ENCODE measurements at places on chromosomes 11 and 22.

GRCh38 chr22:29885610-29886009 is 2.6 kb downstream of the MTMR3 start:
- no peaks in the 10 kb centered on the region for H3K36me3 ChIP-seq
- no peaks in the 10 kb centered on the region for H3K4me1 ChIP-seq
- peak; percentile 57 for DNase-seq
- H3K4me3 ChIP-seq, result no peak overlapping the region

- no peaks in the 10 kb centered on the region for H3K36me3 ChIP-seq
- H3K27ac ChIP-seq, result peak within 1 kb of the TSS; percentile 92
- peak within 1 kb of the TSS; percentile 89 for H3K4me3 ChIP-seq
Measured at GRCh38 chr11:110429731-110430266, at the start of gene FDX1. TSS of gene FDX1 (plus strand) at chr11:110429948. CDS start at chr11:110430121, 173 bp downstream.

- H3K27ac ChIP-seq, result no peak overlapping the region
- peaks cover 6% of the 10 kb centered on the region for H3K27me3 ChIP-seq
- no peak overlapping the region for H3K4me3 ChIP-seq
- DNase-seq, result no peak
Measured at GRCh38 chr11:2934611-2935239, 5.5 kb upstream of the PHLDA2 start.

DNA sequence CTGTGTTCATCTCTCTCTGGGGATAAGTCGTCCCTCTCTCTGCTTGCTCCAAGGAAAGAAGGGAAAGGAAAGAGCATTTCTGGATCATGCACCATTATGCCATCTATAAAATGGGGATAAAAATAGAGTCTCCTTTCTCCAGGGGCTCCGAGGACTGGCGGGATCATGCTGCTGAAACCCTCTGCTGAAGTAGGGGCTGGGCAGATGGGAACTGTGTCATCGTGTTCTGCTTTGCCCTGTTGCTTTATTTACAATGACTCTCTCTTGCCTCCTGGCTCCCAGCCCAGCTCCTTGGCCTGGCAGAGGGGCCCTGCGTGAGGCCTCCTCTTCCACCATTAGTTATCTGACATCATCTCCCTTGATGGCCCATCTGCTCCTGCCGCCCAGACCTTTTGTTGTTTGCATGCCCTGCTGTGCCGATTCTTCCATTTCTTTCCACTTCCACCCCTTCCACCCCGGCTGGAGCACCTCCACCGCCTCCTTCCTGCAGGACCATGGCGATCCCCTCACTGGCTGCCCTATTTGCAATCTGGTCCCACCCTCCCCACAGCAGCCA is 200.9 kb downstream of the MYO18B start:
- no peak for DNase-seq
- no peak overlapping the region for H3K27ac ChIP-seq
- no peaks in the 10 kb centered on the region for H3K27me3 ChIP-seq

DNA sequence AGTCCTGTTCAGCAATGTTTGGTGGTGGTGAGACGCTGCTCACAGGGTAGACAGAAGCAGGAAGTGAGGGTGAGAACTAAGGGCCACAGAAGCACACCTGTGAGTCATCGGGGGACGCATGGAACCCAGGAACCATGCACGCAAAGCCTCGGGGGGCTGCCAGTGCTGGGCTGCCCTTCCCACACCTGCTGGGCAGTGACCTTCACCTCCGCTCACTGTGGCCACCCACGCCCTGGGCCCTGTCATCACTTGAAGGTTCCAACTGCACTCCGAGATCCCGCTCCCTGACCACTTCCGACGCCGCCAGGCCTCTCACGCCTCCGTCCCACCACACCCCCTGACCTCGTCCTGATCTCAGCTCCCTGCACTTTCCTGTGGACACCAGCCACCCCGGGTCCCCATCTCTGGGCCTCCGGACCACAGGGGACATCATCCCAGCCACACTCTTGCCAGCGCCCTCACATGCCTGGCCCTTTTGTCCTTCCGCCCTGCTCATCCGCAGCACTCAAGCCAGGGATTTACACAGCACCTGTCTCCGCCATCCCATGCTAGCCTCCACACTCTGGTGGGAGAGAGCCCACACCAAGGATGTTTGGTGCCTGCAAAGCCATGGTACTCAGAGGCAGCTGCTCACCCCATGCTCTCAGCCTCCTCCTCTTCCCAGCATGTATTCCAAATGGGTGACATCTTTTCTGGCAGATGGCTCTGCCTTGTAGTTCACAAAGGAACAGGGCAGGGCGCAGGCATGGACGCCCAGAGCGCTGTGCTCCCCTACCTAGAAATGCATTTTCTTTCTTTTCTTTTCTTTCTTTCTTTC is 23.1 kb upstream of the ATXN10 start:
- H3K4me1 ChIP-seq, result peaks cover 13% of the 10 kb centered on the region
- no peak overlapping the region for H3K4me3 ChIP-seq
- DNase-seq, result no peak
- no peaks in the 10 kb centered on the region for H3K27me3 ChIP-seq
- H3K27ac ChIP-seq, result no peak overlapping the region
- no peaks in the 10 kb centered on the region for H3K36me3 ChIP-seq

- no peaks in the 10 kb centered on the region for H3K27me3 ChIP-seq
- H3K4me3 ChIP-seq, result no peak overlapping the region
- H3K4me1 ChIP-seq, result peaks cover 4% of the 10 kb centered on the region
- H3K27ac ChIP-seq, result no peak overlapping the region
- DNase-seq, result no peak
Measured at GRCh38 chr11:102405501-102405900, 47.1 kb downstream of the TMEM123 start.

DNA sequence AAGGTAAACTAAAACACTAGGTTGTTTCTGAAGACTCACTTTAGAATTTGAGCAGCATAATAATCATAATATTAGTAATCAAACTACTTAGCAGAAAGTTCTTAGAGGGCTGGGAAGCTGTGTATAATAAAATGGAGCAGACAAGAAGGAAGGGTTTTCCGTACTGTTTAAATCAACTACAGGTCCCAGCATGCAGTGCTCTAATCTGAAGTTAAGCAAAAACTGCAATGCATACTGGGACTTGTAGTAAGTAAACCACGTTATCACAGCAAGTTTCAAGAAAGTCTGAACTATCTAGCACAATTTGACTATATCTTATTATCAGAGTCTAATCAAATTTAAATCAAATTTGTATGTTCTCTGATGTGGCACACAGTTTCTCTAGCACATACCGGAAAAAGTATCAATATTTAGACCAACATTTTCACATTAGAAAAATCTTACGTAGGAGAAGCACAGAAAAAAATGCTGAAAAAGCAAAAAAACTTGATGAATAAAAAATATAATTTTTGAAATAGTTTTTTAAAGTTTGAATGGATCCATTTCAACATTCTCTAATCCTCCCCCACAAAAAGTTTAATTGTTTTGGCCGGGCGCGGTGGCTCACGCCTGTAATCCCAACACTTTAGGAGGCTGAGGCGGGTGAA is 8.2 kb downstream of the PHF21A start:
- peak; percentile 64 for DNase-seq
- H3K36me3 ChIP-seq, result no peaks in the 10 kb centered on the region
- H3K27me3 ChIP-seq, result no peaks in the 10 kb centered on the region
- H3K4me3 ChIP-seq, result no peak overlapping the region
- no peaks in the 10 kb centered on the region for H3K4me1 ChIP-seq

- no peak overlapping the region for H3K4me3 ChIP-seq
- H3K27me3 ChIP-seq, result no peaks in the 10 kb centered on the region
- H3K4me1 ChIP-seq, result peaks cover 2% of the 10 kb centered on the region
- no peak for DNase-seq
Measured at GRCh38 chr22:41310336-41310735, 9.0 kb downstream of the ZC3H7B start.

GRCh38 chr11:121435132-121435531 is 17.0 kb upstream of the SORL1 start:
- no peak overlapping the region for H3K27ac ChIP-seq
- H3K36me3 ChIP-seq, result no peaks in the 10 kb centered on the region
- no peaks in the 10 kb centered on the region for H3K4me1 ChIP-seq
- DNase-seq, result no peak

DNA sequence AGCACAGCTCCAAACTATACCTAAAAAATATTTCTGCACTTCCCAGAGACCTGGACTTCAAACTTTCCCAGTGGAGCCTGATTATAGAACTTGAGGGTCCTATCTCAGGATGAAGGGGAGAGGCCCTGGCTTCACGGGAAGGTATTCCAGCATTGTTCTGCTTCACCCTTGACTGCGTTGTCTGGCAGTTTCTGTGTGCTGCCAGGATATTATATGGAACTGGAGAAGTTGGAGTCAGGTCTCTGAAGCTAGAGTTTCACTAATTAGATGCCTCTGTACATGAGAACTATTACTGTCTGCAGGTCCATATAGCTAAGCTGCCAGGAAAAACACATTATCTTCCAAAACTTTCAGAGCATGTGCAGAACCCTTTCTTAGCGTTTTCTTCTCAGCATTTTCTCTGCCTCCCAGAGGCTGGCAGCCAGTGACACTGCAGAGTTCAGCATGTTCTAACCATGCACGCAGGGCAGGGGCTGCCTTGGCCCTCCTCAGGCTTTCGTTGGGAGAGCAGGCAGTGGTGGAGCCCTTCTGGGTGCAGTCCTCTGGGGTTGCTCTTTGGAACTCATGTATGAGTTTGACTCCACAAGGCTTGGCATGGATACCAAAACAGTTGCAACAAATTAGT is 99.3 kb downstream of the CWC15 start:
- H3K4me3 ChIP-seq, result no peak overlapping the region
- peaks cover 51% of the 10 kb centered on the region for H3K36me3 ChIP-seq
- no peaks in the 10 kb centered on the region for H3K27me3 ChIP-seq
- DNase-seq, result no peak
- H3K27ac ChIP-seq, result no peak overlapping the region
- H3K4me1 ChIP-seq, result peaks cover 8% of the 10 kb centered on the region

GRCh38 chr22:29570912-29571549 is 9.9 kb downstream of the NIPSNAP1 start:
- DNase-seq, result no peak
- H3K27me3 ChIP-seq, result no peaks in the 10 kb centered on the region
- H3K4me3 ChIP-seq, result no peak overlapping the region
- peaks cover 9% of the 10 kb centered on the region for H3K36me3 ChIP-seq
- H3K27ac ChIP-seq, result no peak overlapping the region

DNA sequence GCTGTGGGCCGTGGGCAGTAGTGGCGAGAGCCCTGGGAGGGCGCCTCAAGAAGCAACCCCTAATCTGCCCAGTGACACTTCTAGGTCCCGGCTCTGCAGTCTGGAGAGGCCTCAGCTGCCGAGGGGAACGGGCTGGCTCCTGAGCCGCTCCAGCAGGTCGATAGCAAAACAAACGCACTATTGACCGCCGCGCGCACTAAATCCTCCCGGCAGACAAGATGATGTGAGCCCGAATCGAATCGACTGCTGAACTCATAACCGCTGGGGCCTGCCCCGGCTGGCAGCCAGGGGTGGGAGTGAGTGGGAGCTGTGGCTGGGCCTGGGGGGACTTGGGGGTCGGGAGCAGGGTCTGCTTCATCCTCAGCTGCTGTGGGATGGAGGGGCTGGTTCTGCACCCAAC is 36.1 kb downstream of the FLRT1 start:
- H3K4me3 ChIP-seq, result no peak overlapping the region
- no peak overlapping the region for H3K27ac ChIP-seq
- H3K36me3 ChIP-seq, result no peaks in the 10 kb centered on the region
- H3K27me3 ChIP-seq, result no peaks in the 10 kb centered on the region

DNA sequence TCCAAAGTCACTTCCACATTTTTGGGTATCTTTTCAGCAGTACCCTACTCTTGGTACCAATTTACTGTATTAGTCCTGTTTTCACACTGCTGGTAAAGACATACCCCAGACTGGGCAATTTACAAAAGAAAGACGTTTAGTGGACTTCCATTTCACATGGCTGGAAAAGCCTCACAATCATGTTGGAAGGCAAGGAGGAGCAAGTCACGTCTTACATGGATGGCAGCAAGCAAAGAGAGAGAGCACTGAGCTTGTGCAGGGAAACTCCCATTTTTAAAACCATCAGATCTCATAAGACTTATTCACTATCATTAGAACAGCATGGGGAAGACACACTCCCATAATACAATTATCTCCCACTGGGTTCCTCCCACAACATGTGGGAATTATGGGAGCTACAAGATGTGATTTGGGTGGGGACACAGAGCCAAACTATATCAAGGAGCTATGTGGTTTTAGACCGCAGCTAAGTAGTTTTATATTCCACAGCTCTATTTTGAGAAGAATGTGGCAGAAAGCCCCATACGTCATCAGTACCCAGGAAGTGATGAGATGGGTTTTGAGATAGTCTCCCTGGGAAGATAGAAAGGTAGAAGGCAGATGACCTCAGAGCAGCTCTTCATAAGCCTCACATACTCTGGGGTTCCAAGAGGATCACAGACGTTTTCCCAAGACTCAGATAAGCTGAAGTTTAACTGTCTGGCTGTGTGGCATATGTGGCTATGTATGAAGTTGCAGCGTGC is 96.3 kb downstream of the APIP start:
- no peak overlapping the region for H3K4me3 ChIP-seq
- no peak for DNase-seq
- no peaks in the 10 kb centered on the region for H3K36me3 ChIP-seq
- H3K27me3 ChIP-seq, result no peaks in the 10 kb centered on the region
- H3K4me1 ChIP-seq, result peaks cover under 1% of the 10 kb centered on the region

DNA sequence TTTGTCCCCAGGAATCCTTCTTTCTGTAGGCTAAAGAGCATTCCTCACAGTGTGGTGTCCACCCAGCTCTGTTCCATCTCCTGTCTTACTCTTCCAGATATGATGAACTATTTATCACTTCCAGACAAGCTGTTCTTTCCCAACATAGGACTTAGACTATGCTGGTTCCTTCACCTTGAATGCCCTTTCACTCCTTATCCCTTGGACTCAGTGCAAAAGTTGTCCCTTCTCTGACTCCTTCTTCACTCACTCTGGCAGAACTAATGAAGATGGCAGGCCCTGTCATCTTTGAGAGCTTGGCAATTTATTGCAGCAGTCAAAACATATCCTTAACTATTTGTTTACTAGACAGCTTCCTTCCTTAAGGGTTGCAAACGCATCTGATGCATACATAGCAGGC is 3.5 kb upstream of the OSBP2 start:
- H3K36me3 ChIP-seq, result no peaks in the 10 kb centered on the region
- H3K27me3 ChIP-seq, result peaks cover 16% of the 10 kb centered on the region
- DNase-seq, result no peak
- no peaks in the 10 kb centered on the region for H3K4me1 ChIP-seq

- H3K27ac ChIP-seq, result no peak overlapping the region
- peaks cover 5% of the 10 kb centered on the region for H3K4me1 ChIP-seq
- H3K36me3 ChIP-seq, result no peaks in the 10 kb centered on the region
- no peak overlapping the region for H3K4me3 ChIP-seq
- no peak for DNase-seq
- H3K27me3 ChIP-seq, result peaks cover 16% of the 10 kb centered on the region
Measured at GRCh38 chr11:43546561-43547429, 133.7 kb upstream of the HSD17B12 start.

- no peak overlapping the region for H3K27ac ChIP-seq
- no peaks in the 10 kb centered on the region for H3K4me1 ChIP-seq
- DNase-seq, result no peak
- no peaks in the 10 kb centered on the region for H3K36me3 ChIP-seq
Measured at GRCh38 chr11:28537822-28538221, 429.6 kb downstream of the METTL15 start.
